Coronary artery (tissue), 2 donors: ENCODE measurements at places on chromosomes 12 and 14.

GRCh38 chr12:115416869-115417268, 732.9 kb upstream of the TBX3 start:
- no peak for DNase-seq

- no peak for DNase-seq
These were observed 30.8 kb downstream of the MIA2 start for GRCh38 chr14:39264558-39264957.

DNA sequence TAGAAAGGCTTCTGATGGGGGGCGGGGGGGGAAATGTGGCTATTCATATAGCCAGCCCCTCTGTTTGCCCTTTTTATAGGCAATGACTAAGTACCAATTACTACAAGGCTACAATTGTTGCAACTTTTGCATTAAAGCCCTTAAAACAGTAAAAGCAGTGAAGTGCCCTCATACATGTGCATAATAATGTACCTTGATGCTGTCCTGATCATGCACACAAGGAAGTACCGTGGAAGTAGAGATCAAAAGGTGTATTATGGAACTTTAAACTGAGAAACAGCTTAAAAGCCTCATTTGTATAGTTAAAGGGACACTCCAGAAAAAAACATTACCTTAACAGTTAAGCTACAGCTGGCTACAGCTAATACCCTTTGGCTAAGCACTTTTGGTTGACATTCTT, 111.8 kb downstream of the PLEKHG7 start:
- DNase-seq = no peak

DNA sequence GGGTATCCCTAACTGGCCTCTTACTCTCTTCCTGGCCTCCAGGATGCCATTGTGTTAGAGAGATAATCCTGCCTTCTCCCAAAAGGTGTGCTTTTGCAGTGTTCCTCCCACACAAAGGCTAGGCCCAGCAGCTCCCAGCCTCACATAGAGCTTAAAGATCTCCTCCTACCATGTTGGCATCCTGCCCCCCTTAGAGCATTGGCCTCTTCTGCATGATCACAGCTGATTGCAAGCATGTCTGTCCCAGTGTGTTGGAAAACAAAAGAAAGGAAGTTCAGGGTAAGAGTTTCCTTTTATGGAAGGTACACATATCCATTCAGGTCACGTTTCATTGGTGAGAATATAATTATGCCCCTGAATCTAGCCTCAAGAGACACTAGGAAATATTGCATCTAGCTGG, 405.4 kb downstream of the TMTC2 start:
- DNase-seq = no peak

- DNase-seq = no peak
These were observed 430 bp downstream of the SLC41A2 start for GRCh38 chr12:104957719-104958000.

DNA sequence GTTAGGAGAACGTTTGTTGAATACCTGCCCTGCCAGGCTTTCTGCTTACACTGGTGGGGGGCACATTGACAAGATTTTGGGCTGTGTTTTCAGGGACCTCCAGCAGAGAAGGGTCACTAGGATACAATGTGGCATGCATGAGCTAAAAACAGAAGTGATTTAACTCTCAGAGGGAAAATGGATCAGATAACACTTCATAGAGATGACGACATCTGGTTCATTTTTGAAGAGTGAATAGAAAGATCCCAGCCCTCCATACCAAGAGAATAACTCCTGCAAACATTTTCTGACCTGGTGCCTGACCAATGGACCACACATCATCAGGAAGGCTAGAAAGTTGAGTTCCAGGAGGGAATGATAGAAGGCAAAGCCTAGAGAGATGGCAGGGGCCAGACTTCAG, 33.7 kb downstream of the CKB start:
- DNase-seq = no peak

DNA sequence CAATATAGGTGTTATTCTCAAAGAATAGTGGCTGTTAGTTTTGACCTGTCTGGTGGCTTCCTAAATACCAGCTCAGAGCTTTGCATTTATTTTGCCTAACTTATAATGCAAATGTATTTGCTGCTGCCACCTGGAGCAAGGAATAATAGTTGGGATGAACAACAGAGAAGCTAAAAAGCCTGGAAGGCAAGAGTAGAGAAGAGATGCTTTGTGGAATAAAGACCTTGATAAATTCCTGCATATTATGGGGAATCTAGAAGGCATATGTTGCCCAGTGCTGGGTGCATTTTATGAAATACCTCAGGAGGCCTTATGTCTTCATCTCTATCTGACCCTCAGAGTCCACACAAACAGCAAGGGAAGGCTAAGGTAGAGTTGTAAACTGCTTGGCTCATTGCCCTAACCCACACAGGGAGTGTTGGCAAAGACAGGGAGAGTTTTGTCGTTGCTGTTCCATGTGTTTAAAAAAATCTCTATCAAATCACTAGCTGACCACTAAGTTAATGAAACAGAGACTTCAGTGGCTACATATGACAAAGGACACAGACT, 53.7 kb upstream of the SCAF11 start:
- no peak for DNase-seq

DNA sequence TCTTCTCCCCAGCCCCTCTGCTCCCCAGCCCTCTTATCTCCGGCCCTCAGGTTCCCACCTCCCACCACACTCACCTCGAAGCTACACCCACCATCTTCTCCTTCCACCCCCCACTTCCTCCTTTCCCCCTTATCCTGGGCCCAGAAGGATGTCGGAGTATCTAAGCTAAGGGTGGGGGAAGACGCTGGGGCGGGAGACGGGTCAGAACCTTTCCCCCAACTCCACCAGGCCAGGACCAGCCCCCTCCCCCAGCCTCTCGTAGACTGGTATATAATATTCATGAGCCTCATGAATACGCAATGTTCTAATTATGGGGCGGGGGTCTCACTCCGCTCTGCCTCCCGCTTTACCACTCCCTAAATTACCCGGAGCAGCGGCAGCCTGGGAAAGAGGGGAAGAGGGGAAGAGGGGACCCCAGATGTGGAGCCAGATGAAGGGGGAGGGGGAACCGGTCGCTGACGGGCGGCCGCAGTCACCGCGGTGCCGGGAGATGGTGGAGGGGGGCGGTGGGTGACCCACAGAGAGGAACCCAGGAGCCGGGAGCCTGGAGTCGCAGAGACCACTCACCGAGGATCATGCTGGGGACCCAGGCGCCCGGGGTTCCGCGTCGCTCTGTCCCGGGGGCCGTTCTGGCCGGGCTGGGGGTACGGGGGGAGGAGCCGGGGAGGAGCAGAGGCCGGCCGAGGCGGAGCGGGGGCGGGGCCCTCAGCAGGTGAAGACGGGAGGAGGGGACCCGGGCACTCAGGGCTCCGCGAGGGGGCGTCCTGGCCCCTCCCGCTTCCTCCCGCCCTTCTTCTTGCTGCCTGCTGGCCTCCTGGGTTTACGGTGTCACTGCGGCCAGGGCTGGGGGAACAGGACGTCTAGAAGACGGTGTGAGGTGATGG, 6.4 kb upstream of the ZNF385A start:
- no peak for DNase-seq

DNA sequence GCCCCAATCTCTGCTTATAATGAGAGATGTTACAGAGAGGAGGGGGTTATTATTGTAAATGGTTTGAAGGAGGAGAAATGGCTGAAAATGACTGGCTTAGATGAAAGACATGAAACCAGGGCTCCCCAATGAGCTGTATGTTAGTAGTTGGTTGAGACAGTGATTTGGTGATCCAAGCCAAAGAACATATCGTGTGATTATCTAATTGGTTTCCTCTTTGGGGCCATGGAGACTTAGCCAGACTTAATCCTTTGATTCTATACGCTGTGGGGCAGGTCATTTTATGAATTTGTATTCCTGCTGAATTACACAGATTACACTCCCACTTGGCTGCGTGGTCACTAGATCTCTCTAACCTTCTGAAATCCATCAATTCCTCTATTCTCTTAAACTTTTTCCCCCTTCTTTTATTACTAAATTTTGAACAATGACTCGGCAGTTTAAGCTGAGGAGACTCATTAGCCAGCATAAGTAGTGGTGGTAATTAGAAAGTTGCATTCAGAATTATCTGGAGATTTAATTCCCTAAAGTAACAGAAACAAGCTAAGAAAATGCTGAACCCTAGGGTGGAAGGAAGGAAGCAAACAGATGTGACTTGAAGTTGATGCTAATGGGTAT, 5.3 kb downstream of the TTC8 start:
- DNase-seq = no peak

- DNase-seq = no peak
These were observed 260.3 kb upstream of the E2F7 start for GRCh38 chr12:77325511-77326236.

DNA sequence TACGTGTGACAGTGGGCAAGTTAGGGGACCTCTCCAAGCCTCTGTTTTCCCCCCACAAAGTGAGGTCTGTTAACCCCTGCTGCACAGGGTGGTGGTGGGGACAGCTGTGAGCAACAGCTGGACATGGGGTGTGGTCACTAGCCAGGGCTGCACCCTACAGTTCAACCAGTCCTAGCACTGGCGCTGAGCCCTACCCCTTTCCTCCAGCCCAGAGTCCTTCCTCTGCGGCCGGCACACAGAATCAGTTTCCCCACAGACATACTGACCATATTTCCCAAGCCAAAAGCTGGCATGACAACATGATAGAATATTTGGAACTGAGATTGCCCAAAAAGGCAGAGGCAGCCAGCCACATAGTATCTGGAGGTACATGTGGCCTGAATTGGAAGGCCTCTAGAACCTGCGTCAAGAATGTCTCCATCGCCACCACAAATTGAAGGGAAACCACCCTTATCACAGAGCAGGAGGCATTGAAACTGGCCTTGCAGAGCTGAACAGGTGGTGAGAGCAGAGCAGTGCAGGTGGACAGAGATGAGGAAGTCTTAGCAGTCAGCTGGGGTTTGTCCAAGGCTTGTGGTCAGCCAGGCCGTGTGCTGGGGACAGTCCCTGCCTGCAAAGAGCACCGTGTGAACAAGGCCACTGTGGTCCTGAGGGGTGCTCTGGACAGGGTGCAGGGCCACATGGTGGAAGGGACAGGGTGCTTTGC, 21.2 kb downstream of the DEGS2 start:
- DNase-seq = no peak

GRCh38 chr12:53097564-53098353, at the start of gene IGFBP6:
IGFBP6 (plus strand) TSS chr12:53097667; CDS start chr12:53097718, 51 bp downstream.
- no peak for DNase-seq
